ENCODE measurements at places on chromosomes 1 and 21.

DNA sequence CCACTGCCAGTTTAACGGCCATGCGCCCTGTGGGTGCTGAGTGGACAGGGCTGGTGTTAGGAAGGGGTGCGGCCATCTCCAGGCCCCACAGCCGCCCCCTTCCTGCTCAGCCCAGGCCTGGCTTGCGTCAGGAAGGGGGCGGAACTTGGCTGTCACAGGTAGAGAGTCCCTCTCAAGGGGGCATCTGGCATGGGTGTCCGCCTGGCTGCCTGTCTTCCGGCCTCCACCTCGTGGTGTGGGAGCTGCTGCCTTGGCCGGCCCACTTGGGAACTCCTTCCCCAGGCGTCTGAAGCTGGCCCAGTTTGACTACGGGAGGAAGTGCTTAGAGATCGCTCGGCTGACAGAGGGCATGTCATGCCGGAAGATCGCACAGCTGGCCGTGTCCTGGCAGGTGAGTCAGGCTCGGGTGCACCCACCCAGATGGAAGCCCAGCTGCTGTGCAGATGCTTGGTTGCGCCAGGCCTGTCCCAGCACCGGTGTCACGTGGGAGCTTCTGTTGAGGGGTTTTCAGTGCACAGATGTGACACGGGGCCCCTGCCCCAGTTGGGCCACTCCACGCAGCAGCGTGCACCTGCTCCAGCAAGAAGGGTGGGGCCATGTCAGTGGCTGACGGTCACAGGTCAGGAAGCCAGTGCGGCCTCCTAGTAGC is 9.1 kb upstream of the ATAD3B start:
- DNase-seq, result no peak

DNA sequence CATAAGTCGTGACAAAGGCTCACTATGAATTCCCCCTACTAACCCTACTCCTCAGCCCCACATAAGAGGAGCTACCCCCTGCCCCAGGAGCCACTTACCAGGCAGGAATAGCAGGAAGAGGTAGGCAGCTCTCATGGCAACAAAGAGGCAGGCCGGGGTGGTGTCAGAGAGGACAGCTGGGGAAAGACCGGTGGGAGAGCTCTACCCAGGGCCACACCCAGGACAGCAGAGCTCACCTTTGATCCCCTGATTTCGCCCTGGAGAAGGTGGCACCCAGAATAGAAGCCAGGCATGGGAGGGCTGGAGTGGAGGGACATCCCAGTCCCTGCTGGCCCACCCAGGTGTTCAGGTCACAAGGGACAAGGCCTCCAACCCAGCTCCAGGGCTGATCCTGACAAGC is 2.3 kb downstream of the MFAP2 start:
- DNase-seq, result no peak

DNA sequence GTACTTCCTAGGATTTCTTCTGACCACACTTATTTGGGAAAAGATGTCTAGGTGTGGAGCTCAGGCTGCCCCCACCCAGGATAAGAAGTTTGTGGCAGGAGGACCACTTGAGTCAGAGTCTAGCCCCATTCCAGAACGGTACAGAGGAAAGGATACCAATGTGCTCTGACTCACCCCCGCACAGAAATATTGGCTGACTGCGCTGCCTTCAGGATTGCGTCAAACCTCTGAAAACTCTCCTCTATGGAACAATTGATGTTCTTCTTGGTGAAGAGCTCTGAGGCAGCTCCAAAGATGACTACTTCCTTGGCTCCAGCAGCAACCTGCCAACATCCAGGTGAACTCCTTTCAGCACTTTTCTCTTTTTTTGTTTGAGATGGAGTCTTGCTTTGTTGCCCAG is 11.2 kb downstream of the HMGCL start:
- DNase-seq, result no peak

- DNase-seq, result no peak
Measured at GRCh38 chr1:81950591-81951244, 150.0 kb downstream of the ADGRL2 start.

GRCh38 chr21:44298301-44298700 is 1.6 kb upstream of the PFKL start:
- no peak for DNase-seq

DNA sequence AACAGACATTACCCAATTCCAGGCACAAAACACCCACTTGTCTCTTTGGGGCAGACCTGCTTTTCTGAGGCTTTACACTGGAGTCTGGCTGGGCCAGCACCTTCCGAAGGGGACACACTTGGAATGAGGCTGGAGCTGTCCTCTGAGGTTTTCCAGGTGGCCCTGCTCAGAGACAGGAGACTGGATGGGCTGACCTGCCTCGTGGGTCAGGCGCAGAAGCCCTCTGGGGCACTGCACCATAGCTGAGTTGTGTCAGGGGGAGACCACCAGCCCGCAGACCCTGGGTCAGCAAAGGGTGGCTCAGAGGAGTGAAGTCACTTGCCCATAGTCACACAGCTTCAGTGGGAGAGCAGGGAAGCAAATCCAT is 1.8 kb downstream of the SH2D5 start:
- DNase-seq, result no peak

DNA sequence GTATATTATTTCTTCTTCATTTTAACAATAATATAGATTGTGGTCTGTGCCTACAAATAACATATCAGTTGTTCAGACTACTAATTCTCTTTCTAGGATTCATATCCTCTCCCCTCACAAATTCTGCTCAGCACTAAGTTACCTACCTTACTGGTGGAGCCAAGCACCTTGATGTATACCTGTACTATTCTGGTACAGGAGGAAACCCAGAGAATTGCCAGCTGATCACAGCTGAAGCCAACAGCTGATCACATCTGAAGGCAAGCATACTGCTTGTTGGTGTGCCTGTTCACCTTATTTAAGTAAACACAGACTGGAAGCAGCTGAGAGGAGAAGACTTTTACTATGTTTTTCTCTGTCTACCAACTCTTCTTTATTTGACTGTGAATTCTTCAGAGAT is 101.8 kb downstream of the PBX1 start:
- no peak for DNase-seq

GRCh38 chr1:178127482-178128191 is 33.7 kb downstream of the RASAL2 start:
- DNase-seq, result no peak

GRCh38 chr1:26122988-26123973 is 11.7 kb downstream of the PDIK1L start:
- DNase-seq, result no peak

- DNase-seq, result no peak
Measured at GRCh38 chr1:54392401-54392800, 13.8 kb downstream of the SSBP3 start.

DNA sequence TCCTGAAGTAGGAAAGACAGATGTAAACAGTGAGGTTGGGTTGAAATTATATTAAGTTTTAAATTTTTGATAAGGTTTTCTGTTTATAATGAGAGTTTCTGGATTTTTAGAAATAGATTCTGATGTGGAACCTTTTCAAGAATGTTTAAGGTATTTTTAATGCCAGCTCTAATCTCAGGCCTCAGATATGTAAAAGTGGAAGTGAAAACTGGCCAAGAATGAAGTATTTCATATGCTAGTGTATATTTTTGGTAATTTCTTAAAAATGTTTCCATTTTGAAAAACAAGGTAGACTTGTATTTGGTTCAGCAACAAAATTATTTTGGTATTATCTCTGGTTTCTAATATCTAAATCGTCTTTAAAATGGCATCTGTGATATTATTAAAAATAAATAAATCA is 14.4 kb downstream of the IFNAR1 start:
- DNase-seq, result no peak

DNA sequence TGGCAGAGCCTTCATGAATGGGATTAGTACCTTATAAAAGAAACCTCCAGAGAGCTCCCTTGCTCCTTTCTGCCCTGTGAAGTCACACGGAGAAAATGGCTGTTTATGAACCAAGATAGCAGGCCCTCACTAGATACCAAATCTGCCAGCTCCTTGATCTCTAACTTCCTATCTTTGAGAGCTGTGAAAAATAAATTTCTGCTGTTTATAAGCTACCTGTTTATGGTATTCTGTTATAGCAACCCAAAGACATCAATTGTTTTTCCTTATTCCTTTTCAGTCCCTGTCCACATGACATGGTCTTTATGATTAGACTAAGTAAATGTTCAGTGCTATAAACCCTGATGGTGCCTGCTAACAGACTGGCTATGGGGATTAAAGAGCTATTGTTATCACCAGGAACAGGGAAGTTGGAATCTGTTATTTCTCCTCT is 9.7 kb upstream of the STIL start:
- DNase-seq, result no peak

DNA sequence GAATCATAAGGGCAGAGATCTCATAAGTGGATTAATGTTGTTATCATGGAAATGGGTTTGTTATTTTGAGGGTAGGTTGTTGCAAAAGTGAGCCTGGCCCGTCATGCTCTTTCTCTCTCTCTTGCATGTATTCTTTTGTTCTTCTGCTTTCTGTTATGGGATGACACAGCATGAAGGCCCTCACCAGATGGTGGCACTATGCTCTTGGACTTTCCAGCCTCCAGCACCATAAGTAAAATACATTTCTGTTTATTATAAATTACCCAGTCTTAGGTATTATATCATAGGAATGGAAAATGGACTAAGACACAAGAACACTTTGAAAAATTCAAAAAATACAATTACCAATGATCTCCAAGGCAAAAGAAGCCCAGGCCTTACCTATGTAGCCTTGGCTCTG is 676.1 kb downstream of the PTPRU start:
- DNase-seq, result no peak

- DNase-seq, result no peak
Measured at GRCh38 chr1:116463730-116464129, 90.7 kb downstream of the ATP1A1 start.

- DNase-seq, result no peak
Measured at GRCh38 chr1:77940921-77941570, 37.8 kb downstream of the FUBP1 start.

GRCh38 chr1:85061711-85062424 is 13.6 kb upstream of the MCOLN3 start:
- peak; percentile 89 for DNase-seq

DNA sequence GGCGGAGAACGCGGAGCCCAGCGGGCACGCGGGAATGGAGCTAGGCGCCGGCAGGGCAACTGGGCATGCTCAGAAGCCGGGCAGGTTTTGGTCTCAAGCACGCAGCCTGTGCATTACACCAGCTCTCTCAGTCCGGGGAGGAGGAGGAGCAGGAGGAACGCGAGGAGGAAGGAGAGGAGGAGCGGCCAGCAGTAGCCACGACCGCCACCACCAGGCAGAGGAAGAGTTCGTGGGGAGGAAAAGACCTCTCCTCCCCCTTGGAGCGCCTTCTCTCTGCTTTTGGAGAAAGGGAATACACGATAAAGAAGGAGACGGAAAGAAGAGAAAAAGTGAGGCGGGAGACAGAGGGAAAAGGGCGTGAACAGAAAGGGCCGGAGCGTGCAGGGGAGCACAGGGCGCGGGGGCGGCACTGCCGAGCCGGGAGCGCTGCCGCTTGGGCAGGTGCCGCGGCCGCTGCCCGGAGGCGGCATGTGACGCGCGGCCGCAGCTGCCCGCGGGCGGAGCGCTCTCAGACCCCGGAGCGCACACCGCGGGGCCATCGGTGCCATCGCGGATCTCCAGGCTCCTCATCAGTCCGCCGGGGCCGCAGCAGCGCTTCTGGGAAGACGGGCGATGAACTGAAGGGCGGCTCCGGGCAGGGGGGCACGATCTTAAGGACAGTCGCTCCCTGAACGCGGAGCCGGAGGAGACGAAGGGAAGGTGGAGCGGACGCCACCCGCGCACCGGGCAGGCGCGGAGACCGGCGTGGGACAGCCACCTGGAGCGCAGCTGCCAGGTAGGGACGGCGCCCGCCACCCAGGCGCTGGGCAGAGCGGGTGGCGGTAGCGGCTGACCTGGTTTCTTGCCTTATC is at the start of gene CHRM3:
Gene CHRM3, plus strand, starts transcription at position 116 of the 851 bp plus-strand sequence. CDS start 520,884 bp downstream, outside the sequence.
- peak; percentile 34 for DNase-seq

DNA sequence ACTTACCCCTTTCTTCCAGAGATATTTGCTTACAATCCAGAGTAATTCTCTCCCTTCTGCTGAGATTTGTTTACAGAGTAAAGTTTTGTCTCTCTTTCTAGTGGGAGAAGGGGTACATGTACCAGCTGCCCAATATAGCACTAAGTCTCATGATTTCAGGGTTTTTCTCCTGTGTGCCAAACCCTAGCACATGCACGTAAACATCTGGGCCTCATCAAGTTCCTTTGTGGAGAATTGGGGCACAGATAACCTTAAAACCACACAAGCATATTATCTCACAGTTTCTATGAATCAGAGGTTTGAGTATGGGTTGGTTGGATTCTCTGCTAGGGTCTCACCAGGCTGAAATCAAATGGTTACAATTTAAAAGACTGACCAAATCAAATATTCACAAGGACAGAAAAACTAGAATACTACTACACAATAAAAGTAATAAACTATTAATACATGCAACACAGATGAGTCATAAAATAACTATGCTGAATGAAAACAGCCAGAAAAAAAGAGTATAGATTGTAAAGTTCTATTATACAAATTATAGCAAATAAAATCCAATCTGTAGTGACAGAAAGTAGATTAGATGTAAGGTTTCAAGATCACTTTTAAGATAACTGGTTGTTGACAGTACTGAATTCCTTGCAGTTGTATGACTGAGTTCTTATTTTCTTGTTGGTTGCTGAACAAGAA is 347.4 kb upstream of the PTBP2 start:
- no peak for DNase-seq

DNA sequence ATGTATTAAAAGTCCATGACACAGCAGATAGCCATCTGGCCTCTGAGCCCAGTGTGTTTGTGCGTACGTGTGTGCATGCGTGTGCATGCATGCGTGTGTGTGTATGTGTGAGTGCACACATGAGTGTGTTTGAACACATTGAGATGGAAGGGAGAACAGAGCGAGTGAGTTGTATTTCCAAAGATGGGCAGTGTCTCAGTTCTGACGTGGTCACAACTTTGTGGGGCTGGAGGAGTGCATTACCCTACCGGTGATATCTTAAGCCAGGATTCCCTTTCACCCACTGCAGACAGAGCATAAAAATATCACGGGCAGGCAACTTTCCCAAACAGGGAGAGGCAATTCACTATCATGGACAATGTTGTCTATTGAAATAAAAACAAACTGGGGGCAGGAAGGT is 27.8 kb downstream of the IRF2BP2 start:
- DNase-seq, result no peak

GRCh38 chr1:230395932-230396331 is 30.2 kb downstream of the PGBD5 start:
- DNase-seq, result no peak

DNA sequence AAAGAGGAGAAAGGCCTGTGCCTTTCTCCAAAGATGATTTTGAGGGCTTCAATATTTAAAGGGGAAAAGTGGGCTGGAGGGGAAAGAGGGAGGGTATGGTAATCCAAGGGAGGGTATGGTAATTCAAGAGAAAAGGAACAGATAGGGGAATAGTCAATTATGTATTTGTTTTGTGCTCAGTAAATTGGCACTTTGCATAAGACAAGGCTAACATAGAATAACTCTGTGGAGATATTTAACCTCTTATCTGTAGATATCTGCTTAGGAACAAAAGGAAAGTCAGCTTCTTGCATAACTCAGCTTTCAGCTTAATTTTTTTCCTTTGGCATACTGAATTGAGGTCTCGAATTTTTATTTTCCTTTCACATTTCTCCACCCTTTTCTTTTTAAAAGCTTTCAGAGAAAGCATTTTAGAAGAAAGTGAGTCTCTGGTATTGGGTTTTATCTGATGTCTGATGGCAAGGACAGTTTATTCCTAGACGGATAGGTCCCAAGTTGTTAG is 119.9 kb upstream of the F3 start:
- DNase-seq, result no peak
